NCI-H524 (cell line): ENCODE measurements at places on chromosomes 12 and 14.

DNA sequence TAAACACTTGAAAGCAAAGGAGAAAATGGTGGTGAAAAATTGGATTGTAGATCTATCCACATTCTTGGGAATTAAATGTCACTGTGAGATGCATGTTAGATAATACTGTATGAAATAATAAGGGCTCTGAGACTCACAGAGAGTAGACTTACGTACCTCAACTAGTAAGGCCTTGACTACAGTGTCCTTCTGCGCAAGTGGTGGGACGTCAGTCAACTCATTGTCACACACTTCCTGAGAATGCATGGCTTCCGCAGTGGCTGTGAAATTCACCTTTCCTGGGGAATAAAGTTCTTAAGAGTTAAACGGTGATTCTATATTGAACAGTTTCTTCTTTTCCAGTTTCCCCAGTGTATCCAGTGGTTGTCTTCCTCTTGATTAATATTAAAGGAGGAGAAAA lies 32.6 kb upstream of the PZP start:
- no peak for DNase-seq

DNA sequence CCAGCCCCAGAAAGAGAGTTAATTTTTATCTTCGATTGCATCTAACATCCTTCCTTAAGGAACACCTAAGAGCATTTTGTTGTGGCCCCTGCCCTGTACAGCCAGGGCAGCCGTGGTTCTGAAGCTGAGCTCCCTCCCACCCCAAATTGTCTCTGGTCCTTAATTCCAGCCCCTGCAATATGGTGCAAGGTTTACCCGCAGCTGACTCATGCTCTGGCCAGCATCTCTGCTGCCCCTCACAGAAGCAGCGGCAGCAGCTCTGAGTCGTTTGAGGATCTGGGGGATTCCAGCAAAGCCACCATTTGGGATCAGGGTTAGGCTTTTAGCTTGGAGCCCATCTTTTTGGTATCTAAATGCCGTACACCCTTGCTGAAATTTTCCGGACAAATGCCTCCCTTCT lies 3.3 kb downstream of the DLK1 start:
- DNase-seq, result no peak

DNA sequence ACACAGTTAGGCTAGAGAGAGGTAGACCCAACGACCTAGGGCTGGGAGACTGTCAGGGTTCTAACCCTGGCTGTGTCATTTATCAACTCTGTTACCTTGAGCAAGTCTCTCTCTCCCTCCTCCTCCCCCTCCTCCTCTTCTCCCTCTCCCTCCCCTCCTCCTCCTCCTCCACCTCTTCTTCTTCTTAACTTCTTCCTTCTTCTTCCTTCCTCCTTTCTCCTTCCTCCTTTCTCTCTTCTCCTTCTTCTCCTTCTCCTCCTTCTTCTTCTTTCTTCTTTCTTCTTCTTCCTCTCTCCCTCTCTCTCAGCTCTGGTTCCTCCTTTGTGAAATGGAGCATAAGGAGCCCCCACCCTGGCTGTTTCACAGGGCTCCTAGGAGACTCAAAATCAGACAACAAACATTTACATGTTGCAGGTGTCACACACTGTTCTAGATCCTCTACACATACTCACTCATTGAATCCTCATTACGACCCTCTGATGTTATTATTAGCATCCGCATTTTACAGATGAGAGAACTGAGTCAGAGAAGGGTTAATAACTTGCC lies 2.2 kb upstream of the KCNH3 start:
- no peak for DNase-seq

GRCh38 chr14:20195911-20196310 lies 5.2 kb downstream of the OR11G2 start:
- no peak for DNase-seq

DNA sequence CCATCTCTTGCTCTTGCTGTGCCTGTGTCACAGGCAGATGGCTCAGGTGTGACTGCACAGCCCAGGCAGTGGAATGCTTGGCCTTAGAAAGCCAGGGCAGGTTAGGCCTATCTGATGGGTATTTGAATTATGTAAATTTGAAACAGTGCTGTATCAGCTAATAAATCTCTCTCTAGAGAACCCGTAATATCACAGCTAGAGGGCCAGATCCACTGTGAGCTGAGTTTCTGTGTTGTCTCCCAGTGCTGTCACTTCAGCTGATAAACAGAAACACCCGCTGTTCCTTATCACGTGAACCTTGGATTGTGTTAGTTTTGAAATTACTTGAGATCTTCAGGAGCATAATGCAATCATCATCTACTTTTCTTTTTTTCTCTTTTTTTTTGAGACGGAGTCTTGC lies 21.5 kb upstream of the ALDH2 start:
- no peak for DNase-seq

DNA sequence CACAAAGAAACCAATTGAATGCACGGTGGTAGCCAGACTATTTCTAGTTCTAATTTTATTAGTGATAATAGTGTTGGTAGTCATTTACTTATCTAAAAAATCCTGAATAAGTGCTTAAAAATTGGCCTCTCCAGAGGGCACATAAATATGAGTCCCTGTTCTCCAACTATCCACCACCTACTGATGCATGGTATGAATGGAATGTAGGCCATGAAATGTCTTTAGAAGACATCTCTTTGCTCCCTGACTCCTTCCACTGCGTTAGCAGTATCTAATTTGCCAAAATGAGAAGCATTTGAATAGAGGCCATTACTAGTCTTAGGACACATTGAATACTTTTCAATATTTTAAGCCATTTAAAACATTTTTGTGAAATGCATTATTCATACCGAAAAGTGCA lies 261.7 kb downstream of the LRFN5 start:
- no peak for DNase-seq

GRCh38 chr14:54278087-54278486 lies 118.7 kb upstream of the CDKN3 start:
- DNase-seq, result no peak

GRCh38 chr12:46692606-46693005 lies 133.2 kb downstream of the SLC38A4 start:
- DNase-seq, result no peak

- DNase-seq, result no peak
Observed at GRCh38 chr14:97281741-97282140, 484.6 kb downstream of the VRK1 start.

- no peak for DNase-seq
Observed at GRCh38 chr14:101495827-101496775, 65.2 kb upstream of the DIO3 start.

GRCh38 chr14:50741567-50741966 lies 73.5 kb upstream of the SAV1 start:
- DNase-seq, result no peak
